T-helper 2 cell treated with Interferon-gamma antibody and Interleukin-4, amounts not matched to agents 5 μg/mL and 100 μg/mL, for 36 hours (primary cell): ENCODE measurements at places on chromosomes 3 and 15.

DNA sequence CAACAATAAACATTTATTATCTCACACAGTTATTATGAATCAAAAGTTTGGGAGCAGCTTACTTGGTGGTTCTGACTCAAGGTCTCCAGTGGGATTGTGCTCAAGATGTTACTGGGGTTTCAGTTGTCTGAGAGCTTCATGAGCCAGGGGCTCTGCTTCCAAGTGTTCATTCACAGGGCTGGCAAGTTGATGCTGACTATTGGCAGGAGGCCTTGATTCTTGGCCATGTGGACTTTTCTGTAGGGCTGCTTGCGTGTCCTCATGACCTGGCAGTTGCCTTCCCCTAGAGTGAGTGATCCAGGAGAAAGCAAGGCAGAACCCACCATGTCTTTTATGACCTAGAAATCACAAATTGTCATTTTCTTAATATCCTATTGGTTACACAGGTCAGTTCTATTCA is 87.2 kb upstream of the TNFAIP8L3 start:
- peak; percentile 0 for DNase-seq
- no peaks in the 10 kb centered on the region for H3K4me1 ChIP-seq
- no peaks in the 10 kb centered on the region for H3K36me3 ChIP-seq
- H3K4me3 ChIP-seq = no peak overlapping the region

- H3K27me3 ChIP-seq = no peaks in the 10 kb centered on the region
- no peak overlapping the region for H3K27ac ChIP-seq
- peaks cover 53% of the 10 kb centered on the region for H3K4me1 ChIP-seq
- H3K4me3 ChIP-seq = no peak overlapping the region
These were observed 10.1 kb downstream of the USP3 start for GRCh38 chr15:63514531-63514943.

DNA sequence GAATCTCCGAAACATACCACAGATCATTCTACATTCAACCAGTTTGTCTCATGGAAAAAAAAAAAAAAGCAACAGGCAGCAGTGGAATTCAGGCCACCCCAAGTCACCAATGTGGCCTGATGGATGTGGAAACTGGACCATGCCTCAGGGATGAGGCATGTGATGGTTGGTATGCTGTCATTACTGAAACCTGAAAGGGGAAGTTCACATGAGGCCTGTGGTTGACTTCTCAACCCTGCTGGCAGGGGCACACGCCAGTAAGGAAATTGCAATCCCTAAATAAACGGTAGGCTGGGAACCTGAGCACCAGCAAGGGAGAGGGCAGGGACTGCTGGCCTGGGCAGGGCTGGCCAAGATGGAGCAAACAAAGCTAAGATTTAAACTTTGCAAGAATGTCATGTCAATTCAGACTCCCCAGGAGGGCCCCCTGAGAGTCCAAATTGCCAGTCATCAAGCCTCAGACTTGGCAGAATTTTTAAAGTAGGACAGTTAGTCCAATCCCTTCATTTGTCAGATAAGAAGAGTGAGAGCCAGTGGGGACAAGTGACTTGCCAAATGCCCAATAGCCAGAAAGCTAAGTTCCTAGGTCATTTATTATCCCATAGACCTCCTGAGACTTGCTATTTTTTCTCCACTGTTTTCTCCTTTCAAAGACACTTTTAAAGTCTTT is 310.4 kb downstream of the ERC2 start:
- H3K4me1 ChIP-seq = no peaks in the 10 kb centered on the region
- DNase-seq = no peak
- H3K4me3 ChIP-seq = no peak overlapping the region
- H3K27me3 ChIP-seq = peaks cover 2% of the 10 kb centered on the region
- H3K27ac ChIP-seq = no peak overlapping the region

DNA sequence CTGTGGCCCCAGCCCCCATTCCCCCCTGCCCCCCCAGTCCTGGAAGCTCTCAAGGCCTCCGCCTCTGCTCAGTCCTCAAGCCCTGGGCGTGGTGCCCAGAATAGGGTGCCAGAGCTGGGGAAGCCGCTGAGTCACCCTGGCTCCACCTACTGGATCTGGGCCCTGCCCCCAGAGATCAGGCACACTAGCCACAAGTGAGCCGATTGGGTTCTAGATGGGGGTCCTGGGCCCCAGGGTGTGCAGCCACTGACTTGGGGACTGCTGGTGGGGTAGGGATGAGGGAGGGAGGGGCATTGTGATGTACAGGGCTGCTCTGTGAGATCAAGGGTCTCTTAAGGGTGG is 5.7 kb downstream of the EIF4G1 start:
- H3K36me3 ChIP-seq = peaks cover 64% of the 10 kb centered on the region
- H3K27ac ChIP-seq = no peak overlapping the region
- H3K4me1 ChIP-seq = peaks cover 29% of the 10 kb centered on the region
- no peak for DNase-seq
- H3K27me3 ChIP-seq = no peaks in the 10 kb centered on the region
- no peak overlapping the region for H3K4me3 ChIP-seq

GRCh38 chr15:73328149-73328820 is 40.5 kb downstream of the HCN4 start:
- DNase-seq = no peak
- no peak overlapping the region for H3K27ac ChIP-seq
- no peaks in the 10 kb centered on the region for H3K36me3 ChIP-seq
- H3K4me3 ChIP-seq = no peak overlapping the region
- H3K4me1 ChIP-seq = peaks cover 4% of the 10 kb centered on the region

- H3K4me1 ChIP-seq = no peaks in the 10 kb centered on the region
- no peaks in the 10 kb centered on the region for H3K27me3 ChIP-seq
These were observed 76.0 kb upstream of the ATP10A start for GRCh38 chr15:25939122-25939521.

DNA sequence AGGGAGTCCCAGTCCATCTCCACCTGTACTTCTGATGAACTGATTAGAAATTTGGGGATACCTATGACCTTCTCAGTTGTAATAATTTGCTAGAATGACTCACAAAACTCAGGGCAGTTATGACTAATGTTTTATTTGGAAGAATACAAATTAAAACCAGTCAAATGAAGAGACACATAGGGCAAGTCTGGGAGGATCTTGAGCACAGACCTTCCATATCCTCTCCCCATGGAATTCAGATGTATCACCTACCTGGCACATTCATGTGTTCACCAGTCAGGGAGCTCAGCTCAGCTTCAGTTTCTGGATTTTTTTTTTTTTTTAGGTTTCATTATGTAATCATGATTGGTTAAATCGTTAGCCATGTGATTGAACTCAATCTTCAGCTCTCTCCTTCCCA is 247.7 kb downstream of the VGLL3 start:
- DNase-seq = no peak
- no peak overlapping the region for H3K27ac ChIP-seq
- no peaks in the 10 kb centered on the region for H3K27me3 ChIP-seq
- H3K36me3 ChIP-seq = no peaks in the 10 kb centered on the region

DNA sequence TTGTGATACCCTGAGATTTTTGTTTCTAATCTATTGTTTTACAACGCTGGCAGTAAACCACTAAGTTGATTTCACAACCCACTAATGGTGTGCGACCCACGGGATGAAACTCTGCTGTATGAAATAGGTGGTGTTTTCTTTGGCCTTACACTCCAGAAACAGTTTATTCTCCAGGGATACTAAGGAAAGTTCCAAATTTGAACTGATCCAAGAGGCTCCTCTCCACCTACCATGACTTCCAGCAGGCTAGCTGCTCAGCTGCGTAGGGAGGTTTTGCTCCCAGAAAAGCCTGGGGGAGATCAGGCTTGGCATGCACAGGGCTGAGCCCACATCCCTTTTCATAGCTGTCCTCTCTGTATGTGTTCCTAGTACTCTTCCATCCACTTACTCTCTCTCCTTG is 71.5 kb downstream of the FAM174B start:
- no peaks in the 10 kb centered on the region for H3K27me3 ChIP-seq
- no peak overlapping the region for H3K27ac ChIP-seq
- no peaks in the 10 kb centered on the region for H3K36me3 ChIP-seq

- H3K27ac ChIP-seq = no peak overlapping the region
- no peaks in the 10 kb centered on the region for H3K36me3 ChIP-seq
- DNase-seq = no peak
These were observed 144.3 kb upstream of the PFN2 start for GRCh38 chr3:150114873-150115540.

- peaks cover 1% of the 10 kb centered on the region for H3K36me3 ChIP-seq
- no peaks in the 10 kb centered on the region for H3K27me3 ChIP-seq
- no peak for DNase-seq
- H3K4me1 ChIP-seq = peaks cover 6% of the 10 kb centered on the region
- H3K27ac ChIP-seq = no peak overlapping the region
- no peak overlapping the region for H3K4me3 ChIP-seq
These were observed 492.6 kb downstream of the LPP start for GRCh38 chr3:188646592-188646991.

DNA sequence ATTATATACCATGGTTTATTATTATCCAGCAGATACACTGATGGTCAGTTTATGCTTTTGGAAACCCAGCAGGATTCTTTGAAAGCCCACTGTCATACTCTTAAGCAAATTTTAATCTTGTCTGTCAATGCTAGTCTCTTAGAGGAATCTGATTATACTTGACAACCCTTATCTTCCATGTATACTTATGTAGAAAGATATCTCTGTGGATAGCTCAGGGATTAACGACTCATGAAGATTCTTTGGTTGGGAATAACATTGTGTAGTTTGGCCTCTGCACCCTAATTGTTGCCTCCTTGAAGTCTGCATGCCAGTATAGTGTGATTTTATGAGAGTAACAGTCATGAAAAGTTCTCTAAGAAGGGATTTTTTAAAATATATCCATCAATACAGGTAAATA is 33.0 kb downstream of the FILIP1L start:
- H3K4me1 ChIP-seq = peaks cover 28% of the 10 kb centered on the region
- no peak for DNase-seq
- H3K4me3 ChIP-seq = no peak overlapping the region
- H3K36me3 ChIP-seq = peaks cover 26% of the 10 kb centered on the region

DNA sequence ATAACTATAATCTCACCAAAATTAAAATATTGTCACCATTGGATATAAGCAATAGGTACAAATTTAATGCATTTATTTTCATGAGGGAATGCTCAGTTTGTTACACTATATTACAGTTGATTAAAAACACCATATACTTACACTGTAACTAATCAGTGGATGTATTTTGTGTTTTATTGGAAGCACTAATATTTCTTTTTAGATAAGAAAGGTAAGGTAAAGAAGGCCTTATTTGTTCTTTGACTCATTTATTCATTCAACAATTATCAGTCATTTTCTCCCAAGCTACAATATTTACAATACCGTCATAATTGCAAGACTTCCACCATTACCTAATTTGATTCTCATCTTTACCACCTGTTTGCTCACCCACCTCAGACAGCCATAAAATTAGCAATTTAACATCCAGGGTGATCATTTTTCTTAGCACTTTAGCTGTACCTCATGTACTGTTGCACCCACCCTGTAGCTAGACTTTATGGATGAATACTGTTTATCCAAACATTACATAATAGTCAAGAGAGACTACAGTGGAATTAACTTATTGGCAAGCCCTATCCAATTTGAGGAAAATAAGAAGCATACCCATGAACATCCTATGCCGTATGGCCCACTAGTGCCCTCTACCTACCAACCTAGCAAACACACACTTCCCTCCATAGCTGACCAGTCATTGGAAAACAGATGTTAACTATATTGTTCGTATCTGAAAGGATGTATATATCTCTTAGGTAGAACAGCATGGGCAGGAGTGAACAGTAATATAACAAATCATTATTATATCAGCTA is 229.6 kb downstream of the BBX start:
- H3K36me3 ChIP-seq = no peaks in the 10 kb centered on the region
- H3K4me3 ChIP-seq = no peak overlapping the region
- H3K27ac ChIP-seq = no peak overlapping the region

GRCh38 chr15:101709466-101709865 is 14.8 kb downstream of the TARS3 start:
- peaks cover 64% of the 10 kb centered on the region for H3K36me3 ChIP-seq
- H3K27ac ChIP-seq = peak overlapping the region; percentile 3
- H3K4me1 ChIP-seq = peaks cover 3% of the 10 kb centered on the region
- H3K27me3 ChIP-seq = no peaks in the 10 kb centered on the region

DNA sequence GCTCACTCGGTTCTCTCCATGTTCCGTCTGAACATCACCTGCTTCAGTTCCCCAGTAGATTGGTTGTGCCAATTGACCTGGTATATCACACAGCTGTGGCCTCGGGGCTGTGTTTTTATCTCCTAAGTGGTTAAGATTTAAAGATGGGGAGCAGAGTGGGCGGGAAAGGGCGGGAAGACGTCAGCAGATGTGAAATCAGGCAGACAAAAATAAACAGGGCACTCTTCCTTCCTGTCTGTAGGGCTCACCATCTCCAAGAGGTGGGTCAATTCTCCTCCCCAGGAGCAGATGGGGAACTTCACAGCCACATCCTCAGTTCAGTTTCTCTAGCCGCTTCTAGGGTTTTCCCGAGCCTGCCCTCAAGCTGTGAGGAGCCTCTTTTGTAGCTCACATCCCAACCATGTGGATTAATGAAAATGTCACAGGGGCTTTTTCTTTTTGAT is 26.8 kb upstream of the LIMD1 start:
- H3K4me1 ChIP-seq = peaks cover 37% of the 10 kb centered on the region
- H3K27ac ChIP-seq = peak overlapping the region; percentile 65
- no peaks in the 10 kb centered on the region for H3K36me3 ChIP-seq
- peak; percentile 68 for DNase-seq

DNA sequence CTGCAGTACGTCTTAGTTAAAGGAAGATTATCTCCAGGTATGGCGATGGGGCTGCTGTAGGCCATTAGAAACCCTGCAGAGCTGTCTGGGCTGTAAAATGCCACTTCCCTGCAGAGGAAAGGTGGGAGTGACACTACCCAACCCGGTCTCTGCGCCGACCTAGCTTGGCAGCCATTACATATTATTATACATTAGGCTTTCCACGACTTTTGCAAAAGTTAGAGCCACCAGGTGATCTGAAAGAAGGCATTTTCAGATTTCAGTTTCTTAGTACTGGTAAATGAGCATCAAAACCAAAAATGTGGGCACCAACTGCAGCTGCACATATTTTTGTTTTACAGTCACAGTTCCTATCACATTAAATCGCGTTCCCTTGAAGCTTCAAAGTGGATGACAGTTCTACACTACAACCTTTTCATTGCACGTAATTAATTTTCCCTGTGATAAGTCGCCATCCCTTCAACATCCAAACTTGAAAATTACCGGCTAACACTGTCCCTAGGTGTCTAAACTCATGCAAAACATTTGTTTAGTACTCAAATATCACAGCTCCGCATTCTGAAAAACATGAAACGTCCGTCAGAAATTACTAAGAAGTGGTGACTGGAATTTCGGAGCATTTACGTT is 81.4 kb upstream of the CHD2 start:
- H3K27me3 ChIP-seq = no peaks in the 10 kb centered on the region
- H3K4me1 ChIP-seq = peaks cover 48% of the 10 kb centered on the region
- no peaks in the 10 kb centered on the region for H3K36me3 ChIP-seq
- DNase-seq = no peak
- H3K27ac ChIP-seq = peak overlapping the region; percentile 95

- no peak overlapping the region for H3K27ac ChIP-seq
- no peaks in the 10 kb centered on the region for H3K27me3 ChIP-seq
- no peak for DNase-seq
- H3K4me1 ChIP-seq = no peaks in the 10 kb centered on the region
- H3K4me3 ChIP-seq = no peak overlapping the region
These were observed 212.7 kb downstream of the ALCAM start for GRCh38 chr3:105579439-105579838.
